ENCODE measurements at places on chromosomes 7 and 10. TPM values are rescaled to one million over a fixed set of nuclear protein-coding genes. Genes with fewer than 3 reads are reported as not detected.

GRCh38 chr7:64882341-64883112 lies 20.5 kb upstream of the ZNF273 start:
- peak; percentile 70 for DNase-seq

DNA sequence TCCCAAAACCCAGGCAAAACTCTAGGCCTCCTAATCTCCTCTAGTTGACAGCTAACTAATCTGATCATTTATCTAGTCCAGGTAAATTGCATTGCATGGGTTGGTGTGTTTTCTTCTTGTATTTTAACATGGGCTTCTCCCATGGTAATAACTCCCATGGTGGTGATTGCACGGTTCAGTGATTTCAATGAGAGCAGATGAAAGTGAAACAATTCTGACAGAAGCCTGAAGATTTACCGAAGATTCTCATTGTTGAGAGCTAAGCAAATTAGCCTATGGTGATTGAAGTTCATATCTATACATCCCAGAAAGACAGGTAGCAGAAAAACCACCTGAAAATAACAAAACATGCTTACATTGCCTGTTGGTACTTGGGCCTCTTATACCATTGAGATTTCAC lies 26.6 kb upstream of the LIPN start:
- no peak for DNase-seq

- no peak for DNase-seq
Measured at GRCh38 chr10:33982995-33983394, 648.5 kb upstream of the NRP1 start.

IL2RA gene
- total RNA-seq, result not detected

RET gene
- total RNA-seq, result 8.7 TPM

BHLHA15 gene
- total RNA-seq, result 90.9 TPM

DNA sequence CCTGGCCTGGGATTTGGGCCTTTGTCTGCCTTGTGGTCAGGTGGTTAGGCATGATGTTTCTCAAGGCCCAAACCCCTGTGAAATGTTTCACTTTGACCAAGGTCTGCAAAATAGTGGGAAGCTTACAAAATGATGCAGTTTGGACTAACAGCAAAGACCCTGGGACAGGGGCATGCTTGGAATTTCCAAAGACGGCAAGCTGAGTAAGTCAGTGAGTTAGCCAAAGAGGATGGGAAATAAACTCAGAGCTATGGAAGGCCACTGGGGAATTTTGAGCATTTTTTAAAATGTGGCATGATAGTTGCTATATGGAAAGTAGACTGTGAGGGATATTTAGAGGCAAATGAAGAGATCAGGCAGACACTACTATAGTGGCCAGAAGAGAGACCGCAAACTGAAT lies 31.6 kb upstream of the PPP1R3C start:
- no peak for DNase-seq

AGAP9 gene
- 6.8 TPM for total RNA-seq

GRCh38 chr10:71279590-71280170 lies 39.4 kb upstream of the SLC29A3 start:
- DNase-seq, result no peak

NPFFR1 gene
- under 0.01 TPM for total RNA-seq

PDK4 gene
- 65.5 TPM for total RNA-seq

DNA sequence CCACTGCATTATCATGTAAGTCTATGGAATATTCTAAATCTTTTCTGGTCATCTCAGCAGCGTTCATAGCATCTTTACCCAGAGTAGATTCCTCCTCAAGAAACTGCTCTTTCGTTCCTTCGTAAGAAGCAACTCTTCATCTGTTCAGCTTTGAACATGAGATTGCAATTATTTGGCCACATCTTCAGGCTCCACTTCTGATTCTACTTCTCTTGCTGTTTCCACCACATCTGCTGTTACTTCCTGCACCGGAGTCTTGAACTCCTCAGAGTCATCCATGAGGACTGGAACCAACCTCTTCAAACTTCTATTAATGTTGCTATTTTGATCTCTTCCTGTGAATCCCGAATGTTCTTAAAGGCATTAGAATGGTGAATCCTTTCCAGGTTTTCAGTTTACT lies 12.7 kb downstream of the CHST12 start:
- DNase-seq, result no peak

- DNase-seq, result no peak
Measured at GRCh38 chr10:76150876-76151288, 719.5 kb downstream of the LRMDA start.

DNA sequence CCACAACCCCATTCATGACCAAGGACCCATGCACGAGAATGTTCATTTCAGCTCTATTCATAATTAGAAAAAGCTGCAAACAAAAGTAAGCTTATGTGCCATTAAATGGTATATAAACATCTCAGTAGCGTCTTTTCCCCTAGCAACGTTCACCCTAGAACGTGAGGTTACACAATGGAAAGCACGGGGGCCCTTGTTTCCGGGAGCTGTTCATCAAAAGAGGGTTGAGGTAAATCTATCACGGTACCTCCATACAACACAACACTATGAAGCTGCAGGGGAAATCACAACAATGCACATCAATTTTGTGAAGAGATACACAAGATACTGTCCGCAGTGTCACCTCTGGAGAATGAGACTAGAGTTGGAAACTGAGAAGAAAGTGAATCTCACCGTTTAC lies 80.9 kb upstream of the DDC start:
- no peak for DNase-seq

DNA sequence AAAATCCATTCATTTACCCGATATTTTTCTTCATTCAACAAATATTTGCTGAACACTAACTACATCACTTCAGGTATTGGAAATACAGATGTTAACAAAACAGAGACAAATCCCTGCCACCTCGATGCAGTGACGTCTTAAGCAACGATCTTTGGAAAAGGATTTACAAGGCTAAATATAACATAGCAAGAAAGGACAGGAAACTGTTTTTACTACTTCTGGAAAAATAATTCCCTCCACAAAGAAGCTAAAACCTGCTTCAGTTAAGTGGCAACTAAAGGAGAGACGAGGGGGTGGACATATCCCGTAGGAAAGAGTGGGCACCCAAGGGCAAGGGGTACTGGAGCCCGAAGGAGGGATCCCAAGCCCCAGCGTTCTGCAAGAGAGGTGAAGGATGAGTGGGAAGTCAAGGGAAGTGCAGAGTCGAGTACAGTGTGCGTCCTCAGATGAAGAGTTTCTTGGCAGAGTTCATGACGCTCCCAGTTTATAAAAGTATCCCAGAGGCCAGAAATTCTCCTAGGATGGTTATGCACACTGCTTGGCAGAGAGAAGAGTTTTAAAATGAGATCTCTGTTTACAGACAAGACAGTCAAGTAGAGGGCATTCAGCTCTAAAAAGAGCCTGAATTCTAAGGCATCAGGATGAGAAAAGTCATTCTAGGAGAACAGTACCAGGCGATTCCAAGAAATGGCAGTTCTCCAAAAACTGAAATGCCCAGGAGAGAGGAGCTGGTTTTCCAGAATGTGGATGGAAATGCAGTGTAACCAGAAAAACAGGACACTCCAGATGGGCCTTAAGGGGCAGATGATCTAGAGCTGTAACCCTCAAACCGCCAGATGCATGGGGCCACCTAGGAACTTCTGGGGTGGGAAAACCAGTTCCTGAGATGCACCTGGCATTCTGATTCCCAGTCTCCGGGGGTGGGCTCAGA lies 97.3 kb downstream of the GRB10 start:
- DNase-seq, result no peak

OPALIN gene
- total RNA-seq, result 0.17 TPM

SSC4D gene
- total RNA-seq, result 1.0 TPM

GRCh38 chr10:35640951-35641675 lies 983 bp downstream of the FZD8 start:
- DNase-seq, result peak; percentile 37

- DNase-seq, result no peak
Measured at GRCh38 chr7:157513162-157513621, 176.4 kb downstream of the DNAJB6 start.

LMBR1 gene
- 168 TPM for total RNA-seq

- no peak for DNase-seq
Measured at GRCh38 chr10:11642566-11642965, 31.1 kb upstream of the USP6NL start.

PTPRZ1 gene
- total RNA-seq, result 4.4 TPM

TMEM139 gene
- 7.7 TPM for total RNA-seq

DNA sequence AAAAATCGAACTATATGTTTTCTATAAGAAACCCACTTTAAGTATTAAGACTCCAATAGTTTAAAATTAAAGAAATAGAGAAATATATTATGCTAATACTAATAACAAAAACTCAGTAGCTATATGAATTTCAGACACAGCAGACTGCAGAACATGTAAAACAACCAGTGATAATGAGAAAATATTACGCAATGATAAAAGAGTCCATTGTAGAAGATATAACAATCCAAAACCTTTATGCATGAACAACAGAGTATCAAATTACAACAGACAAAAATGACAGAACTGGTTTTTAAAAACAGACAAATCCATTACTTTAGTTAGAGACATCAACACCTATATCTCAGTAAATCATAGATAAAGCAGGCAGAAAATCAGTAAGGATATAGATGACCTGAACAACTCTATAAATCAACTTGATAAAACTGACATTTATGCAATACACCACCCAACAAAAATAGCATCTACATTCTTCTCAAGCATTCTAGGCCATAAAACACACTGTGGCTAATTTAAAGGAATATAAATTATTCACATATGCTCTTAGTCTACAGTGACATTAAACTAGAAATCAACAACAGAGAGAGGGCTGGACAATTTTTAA lies 669.5 kb upstream of the GHITM start:
- DNase-seq, result no peak

DDIT4 gene
- 259 TPM for total RNA-seq

FOXP2 gene
- total RNA-seq, result 5.6 TPM

PLEKHS1 gene
- 9.0 TPM for total RNA-seq

GRCh38 chr7:148914208-148914777 lies 30.2 kb upstream of the EZH2 start:
- DNase-seq, result no peak

GRCh38 chr10:43437141-43437870 lies 395 bp downstream of the ZNF487 start:
- DNase-seq, result no peak

GRCh38 chr7:38932509-38933168 lies 23.6 kb upstream of the VPS41 start:
- peak; percentile 40 for DNase-seq

All from prostate gland (tissue), 2 donors.